ENCODE measurements at places on chromosomes 5 and 9.

- DNase-seq, result peak; percentile 84
Observed at GRCh38 chr9:101311758-101312420, 72.9 kb downstream of the BAAT start.

GRCh38 chr9:15999422-16000339 lies 446.8 kb downstream of the CCDC171 start:
- DNase-seq, result no peak

- no peak for DNase-seq
Observed at GRCh38 chr9:16425562-16426231, 444.8 kb downstream of the BNC2 start.

DNA sequence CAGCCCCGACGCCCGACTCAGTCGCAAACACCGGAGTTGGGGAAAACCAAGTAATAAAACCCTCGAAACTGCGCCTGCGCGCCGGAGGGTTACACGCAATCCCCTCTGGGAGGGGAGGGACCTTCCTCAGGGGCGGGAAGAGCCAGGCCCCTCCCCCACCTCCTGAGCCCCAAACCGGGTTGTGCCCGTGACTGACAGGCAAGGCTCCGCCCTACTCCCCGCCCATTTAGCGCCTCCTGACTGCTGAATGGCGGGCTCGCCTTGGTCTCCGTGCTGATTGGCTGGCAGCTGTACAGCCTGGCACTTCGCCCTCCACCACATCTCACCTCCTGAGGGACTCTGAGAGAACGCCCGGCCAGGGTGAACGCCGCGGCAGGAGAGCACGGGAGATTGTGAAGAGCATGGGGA lies at the start of gene PRDM9:
Gene PRDM9, plus strand, starts transcription at position 332 of the 408 bp plus-strand sequence. CDS start 1,425 bp downstream, outside the sequence.
- DNase-seq, result peak; percentile 30

GRCh38 chr9:130050462-130050861 lies 3.2 kb upstream of the GPR107 start:
- DNase-seq, result no peak

DNA sequence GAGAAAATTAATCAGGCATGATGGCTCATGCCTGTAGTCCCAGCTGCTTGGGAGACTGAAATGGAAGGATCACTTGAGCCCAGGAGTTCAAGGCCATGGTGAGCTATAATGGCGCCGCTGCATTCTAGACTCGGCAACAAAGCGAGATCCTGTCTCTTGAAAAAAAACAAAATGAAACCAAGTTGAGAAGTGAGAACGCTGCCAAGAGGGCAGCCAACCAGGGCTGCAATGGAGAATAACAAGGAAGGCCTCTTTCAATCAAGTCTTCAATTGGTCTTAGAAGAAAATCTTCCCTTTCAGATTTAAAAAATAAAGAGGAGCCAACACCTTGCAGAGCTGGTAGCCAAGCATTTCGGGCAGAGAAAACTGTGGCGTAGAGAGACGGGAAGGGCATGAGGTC lies 14.7 kb downstream of the KIAA1958 start:
- no peak for DNase-seq

- no peak for DNase-seq
Observed at GRCh38 chr5:78979117-78979742, 5.9 kb downstream of the ARSB start.

DNA sequence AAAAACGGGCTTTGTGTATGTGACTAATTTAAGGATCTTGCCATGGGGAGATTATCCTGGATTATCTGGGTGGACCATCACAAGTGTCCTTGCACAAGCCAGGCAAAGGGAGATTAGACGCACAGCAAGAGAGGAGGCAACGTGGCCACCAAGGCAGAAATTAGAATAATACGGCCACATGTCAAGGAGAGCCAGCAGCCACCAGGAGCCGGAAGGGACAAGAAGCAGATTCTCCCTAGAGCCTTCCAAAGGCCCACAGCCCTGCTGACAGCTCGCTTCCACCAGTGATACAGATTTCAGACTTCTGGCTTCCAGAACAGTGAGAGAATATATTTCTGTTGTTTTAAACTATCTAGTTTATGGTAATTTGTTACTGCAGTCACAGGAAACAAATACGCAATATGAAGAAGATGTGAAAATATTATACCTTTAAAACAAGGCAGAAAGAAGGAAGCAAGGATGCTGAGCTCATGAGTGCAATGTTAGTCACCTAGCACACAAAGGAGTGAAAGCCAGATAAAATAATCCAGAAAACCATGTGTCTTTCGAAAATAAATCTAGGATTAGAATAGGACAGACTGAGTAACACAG lies 28.7 kb upstream of the F2RL1 start:
- no peak for DNase-seq

DNA sequence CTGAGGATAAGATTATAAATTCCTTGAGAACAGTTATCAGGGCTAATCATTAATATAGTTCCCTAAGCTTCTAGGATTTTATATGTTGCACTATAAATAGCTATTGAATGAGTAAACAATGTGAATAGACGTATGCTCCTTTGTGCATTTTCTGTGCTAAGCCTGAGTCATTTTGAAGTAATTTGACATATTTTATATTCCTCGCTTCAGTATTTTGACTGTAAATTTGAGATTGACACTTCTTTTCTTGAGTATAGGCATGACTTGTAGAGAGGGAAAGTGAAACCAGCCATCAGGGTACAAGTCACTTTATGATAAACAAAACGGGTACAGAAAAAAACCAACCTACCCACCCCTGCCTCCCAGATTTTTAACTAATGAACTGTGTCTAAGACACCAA lies 367.7 kb upstream of the PRR16 start:
- DNase-seq, result no peak

DNA sequence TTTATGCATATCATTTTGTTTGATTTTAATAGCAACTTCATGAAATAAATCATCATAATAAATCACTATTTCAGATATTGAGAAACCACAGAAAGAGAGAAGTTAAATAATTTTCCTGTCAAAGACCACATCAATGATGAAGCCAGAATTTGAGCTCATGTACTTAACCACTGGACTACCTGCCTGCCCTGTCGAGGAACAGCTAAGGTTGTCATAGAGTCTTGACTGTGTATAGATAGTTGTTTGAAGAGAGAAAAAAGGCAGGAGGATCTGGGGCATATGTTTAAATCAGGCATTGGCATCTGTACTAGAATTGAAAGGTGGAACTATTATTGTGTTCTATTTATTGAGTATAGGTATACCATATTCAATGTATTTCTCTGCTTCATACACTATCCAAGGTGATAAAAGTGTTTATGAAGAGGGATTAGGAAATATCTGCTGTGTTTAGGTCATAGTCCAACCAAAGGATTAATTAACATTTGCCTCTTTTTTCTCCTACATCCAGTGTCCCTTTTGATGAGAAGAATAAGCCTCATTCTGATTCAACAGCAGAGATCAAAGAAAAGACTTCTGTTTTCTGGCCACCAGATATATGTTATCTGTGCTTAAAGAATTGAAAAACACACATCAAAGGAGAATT lies 37.3 kb upstream of the CDKN2B start:
- no peak for DNase-seq
